ENCODE measurements at places on chromosomes 2 and 18.

GRCh38 chr2:108403494-108403893 lies 25.7 kb downstream of the SULT1C4 start:
- DNase-seq: no peak

GRCh38 chr2:176561706-176562105 lies 292.5 kb downstream of the MTX2 start:
- DNase-seq: no peak

DNA sequence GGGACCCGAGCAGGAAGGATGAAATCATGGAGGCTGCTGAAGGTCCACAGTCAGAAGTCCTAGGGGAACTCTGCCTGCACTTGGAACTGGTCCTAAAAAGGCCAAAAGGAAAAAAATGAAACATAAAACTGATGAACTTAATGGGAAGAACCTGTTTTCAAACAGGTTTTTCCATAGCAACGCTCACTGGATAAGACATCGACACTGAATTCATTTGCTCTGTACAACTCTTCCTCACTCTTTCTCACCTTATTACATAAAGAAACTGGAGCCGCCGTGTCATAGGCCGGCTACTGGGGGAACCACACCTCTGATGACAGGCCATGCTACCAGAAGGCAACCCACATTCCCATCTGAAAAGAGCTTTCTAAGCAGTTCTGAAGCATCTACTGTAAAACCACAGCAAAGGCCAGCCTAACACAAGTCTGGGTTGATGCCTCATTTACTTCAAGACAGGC lies 83.6 kb downstream of the FARSB start:
- DNase-seq: no peak

GRCh38 chr2:114880046-114880445 lies 437.6 kb downstream of the DPP10 start:
- DNase-seq: no peak

DNA sequence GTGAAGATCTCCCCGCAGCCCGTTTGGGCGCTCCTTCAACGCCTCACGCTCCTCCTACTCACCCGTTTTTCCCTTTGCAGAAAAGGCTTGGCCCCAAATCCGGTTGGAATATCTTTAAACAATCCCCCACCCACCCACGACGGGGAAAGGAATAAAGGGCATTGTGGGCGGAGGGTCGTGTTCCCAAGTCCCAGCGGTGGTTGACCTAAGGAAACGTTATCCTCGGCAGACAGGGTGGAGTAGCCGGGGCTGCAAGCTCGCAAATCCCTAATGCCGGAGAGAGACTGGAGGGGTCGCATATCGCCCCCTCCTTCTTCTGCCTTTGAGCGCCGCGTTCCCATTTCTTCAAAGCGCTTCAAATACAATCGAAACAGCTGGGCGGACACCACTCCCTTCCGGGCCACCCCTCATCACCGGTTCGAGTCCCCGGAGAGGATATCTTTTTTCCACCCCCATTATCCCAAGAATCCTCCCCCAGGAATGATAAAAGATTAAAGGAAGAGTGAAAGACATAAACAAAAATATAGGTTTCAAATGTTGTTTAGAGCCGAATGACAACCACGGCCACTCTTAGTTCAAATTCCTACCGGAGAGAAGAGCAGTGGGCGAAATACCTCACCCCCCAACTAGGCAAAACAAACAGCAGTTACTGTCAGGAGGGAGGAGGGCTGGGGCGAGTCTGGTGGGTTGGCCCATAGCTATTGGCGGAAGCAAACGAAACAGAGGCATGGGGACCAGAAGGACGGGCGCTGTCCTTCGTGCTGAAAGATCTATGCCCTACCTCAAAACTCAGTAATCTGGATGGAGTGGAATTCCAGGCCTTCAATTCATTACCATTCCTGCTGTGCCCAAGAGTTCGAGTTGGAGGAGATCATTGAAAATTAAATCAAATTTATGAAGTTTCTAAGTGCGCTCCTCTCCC lies 2.8 kb upstream of the GAD1 start:
- DNase-seq: no peak

DNA sequence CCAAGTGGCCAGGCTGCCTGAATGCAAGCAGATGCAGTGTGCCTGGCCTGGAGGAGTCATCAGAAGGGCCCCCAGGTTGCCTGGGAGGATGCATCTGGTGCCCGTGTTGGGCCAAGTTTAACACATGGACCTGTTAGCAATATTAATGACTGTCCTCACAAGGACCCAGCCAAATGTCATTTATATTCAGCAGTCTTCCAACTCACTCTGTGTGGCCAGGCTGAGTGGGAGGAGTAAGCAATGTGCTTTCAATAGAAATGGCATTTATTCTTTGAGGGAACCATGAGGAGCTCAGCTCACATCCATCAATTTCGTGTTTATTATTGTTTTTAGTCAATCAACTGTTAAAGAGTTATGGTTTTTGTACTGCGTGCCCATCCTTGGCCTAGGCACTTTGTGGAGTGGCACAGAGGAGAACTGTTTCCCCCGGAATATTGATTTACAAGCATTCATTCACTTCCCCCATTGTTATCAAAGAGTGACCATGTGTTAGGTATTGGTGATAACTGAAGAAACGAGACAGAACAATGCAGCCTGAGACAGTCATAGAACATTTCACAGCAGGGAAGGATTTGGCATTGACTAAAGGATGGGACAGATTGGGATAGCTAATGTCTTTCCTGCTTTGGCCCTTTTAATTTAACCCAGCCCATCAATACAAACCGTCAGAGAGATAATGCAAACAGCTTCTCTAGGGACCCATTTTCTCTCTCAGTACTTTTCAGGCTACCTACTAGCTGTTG lies 725.2 kb downstream of the TSN start:
- DNase-seq: no peak

- DNase-seq: no peak
Measured at GRCh38 chr2:240249423-240250149, 109.1 kb upstream of the OTOS start.

DNA sequence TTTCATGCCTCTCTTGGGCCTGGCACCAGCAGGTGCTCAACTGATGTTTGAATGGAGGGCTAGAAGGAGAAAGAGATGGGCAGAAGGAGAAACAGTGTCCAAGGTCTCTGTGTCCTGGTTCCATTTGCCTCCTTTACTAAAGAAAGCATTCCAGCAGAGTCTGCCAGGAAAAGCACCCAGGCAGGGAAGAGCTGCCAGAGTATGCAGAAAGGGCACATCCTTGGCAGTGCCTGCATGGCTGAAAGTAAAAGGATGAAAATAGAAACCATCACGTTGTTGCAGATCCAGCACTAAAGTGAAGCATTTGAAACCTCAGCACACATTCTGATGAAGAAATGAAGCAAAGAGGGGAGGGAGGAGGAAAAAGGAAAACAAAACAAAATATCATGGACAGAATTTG lies 142.2 kb downstream of the ESCO1 start:
- DNase-seq: no peak

DNA sequence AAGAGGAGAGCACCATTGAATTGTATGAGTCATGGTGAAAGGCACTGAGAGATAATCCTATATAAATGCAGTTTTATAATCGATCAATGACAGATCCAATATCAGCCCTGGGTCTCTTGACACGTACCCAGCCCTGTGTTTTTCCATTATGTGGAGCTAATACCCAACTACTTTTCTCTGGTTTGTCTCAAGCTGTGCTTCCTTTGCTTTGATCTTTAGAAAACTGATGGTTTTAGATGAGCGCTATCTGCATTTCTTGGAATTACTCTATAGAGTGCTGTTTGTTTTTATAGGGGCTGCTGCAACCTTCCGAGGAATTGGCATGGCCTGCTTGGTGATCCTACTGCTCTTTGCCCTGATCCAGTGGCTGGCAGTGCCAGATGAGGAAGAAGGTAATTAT lies 45.0 kb downstream of the NEMP2 start:
- DNase-seq: no peak

GRCh38 chr2:20557226-20557625 lies 93.7 kb downstream of the HS1BP3 start:
- no peak for DNase-seq

GRCh38 chr2:13654416-13654815 lies 937.7 kb downstream of the TRIB2 start:
- DNase-seq: no peak

- DNase-seq: no peak
Measured at GRCh38 chr2:234377761-234378391, 119.0 kb downstream of the ARL4C start.

DNA sequence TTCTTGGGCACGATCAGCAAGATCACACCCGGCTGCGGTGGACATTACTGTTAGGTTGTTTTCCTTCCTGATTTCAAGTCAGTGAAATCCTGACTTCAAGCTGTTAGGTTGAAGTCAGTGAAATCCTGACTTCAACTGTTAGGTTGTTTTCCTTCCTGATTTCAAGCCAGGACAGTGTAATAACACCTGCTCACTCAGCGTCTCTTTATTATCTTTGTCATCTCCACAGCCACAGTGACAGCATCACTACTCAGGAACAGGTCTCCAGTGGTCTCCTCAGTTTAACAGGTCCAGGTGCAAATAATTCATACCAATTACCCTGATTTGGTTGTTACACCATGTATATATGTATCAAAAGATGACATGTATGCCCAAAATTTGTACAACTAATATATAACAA lies 208.1 kb upstream of the REG3G start:
- no peak for DNase-seq

GRCh38 chr18:48345596-48345995 lies 63.6 kb downstream of the ZBTB7C start:
- DNase-seq: no peak

GRCh38 chr18:75923169-75923568 lies 495.7 kb upstream of the SMIM21 start:
- no peak for DNase-seq

- DNase-seq: no peak
Measured at GRCh38 chr18:10923141-10923540, 226.2 kb downstream of the PIEZO2 start.

DNA sequence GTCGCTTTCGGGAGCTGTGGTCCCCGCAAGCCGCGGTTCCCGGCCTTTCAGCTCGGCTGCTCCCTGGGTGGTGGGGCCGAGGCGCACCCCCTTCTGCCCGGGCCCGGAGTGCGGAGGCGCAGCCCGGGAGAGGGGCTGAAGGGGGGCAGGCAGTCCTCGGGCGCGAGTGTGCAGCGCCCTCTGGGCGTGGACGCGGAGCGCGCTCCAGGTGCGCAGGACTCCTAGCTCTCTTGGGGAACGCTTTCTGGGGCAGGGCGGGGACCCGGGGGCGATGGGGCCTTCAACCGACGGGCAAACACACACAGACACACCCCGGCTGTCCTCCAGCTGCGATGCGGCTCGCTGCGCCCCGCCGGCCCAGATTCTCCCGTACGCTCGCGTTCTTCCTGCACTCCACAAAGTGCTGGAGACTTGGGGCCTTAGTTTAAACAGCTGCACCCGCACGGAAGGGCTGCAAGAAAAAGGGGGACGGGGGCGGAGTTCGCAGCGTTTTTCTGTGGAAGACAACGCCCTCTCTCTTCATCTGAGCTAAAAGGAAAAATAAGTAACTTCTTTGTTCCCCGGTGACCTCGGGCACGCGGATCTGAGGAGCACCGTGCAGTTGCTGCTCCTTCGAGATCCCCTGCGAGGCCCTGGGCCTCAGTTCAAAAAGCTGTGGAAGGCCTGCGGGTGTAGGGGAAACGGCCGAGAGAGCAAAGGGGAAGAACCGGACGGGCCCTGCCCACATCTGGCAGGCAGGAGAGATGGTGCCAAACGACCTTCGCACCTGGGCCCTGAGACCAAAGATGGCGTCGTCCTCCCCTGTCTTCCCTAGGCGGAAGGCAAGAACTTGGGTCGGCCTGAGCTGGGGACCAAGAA lies 593 bp upstream of the SDC1 start:
- no peak for DNase-seq

GRCh38 chr2:37711831-37712230 lies 40.4 kb upstream of the CDC42EP3 start:
- DNase-seq: no peak

DNA sequence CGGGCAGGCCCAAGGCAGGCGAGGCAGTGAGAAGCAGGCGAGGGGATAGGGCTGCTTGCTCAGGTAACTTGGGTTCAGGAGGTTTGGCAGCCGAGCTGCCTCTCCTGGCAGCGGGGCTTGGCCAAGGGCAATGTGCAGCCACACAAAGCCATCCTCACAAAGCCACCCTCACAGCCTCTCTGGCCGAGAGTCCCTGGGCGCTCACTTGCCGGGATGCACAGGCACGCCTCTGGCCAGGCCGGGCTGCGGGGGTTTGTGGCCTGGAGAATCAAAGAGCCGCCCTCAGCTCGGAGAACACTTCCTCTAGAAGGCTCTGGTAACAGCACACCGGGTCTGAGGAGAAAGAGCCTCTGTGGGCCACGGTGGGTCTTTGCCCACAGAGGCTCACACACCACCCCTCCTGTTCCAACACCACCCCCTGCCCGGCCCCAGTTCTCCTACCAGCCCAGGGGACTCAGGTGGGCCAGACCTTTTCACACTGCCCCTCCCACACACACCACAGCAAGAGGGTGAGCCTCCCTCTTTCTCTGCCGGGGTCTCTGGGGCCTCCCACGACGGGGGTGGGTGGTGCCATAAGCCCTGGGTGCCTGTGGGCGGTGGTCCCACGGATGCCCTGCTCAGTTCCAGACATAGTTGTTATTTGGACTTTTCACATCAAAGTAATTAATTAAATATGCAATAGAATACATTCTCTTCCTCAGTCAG lies 186.9 kb downstream of the ZFP36L2 start:
- DNase-seq: no peak

DNA sequence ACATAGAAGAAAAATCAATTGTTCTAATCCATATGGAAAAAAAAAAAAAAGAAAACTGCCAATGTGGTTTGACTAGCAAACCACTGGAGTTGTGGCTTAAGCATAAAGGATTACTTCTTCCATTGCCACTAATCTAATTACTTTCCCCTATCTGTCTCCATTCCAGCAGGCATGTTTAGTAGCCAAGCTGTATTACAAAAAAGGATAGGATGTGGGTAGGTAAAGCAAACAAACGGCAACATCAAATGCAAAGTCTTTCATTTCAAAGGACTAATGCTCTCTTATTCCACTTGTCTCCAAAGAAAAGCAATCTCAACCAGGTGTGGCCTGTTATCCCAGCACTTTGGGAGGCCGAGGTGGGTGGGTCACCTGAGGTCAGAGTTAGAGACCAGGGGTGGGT lies 36.5 kb downstream of the SLC8A1 start:
- DNase-seq: no peak

DNA sequence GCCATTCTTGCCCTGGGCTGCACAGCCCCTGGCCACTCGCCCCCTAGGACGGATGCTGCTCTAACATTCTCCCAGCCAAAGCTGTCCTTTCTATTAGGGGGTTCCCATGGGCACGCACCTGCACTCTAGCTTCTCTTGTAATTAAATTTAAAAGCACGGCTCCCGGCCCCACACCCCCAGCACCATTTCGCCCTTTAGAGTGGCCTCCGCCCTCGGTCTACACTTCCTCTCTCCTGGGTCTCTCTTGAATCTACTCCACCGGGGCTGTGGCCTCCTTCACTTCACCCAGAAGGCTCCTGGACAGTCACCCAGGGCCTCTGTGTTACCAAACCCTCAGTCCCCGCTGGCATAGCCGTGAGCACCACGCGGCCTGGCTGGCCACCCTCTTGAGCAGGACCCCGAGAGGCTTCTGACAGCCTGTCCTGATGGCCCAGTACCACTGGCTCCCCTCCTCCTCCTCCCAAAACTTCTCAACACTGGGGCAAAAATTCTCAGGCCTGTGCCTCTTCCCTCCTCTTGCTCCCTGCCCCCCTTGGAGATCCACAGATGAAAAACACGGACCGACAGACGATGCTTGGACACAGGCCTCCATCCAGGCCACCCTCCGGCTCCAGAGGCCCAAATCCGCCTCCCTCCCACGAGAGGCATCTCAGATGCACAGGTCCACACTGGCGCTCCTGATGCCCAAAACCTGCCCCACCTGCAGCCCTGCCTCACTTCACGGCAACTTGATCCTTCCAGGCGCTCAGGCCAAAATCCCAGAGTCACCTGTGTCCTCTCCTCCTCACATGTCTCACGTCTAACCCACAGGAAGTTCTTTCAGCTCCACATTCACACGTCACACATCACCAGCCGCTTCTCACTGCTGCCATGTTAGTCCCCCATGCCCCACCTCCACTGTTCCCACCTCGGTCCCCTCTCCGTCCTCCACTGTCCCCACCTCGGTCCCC lies 6.9 kb upstream of the RAB17 start:
- DNase-seq: no peak

All from NCI-H1417 treated with DMSO at 0.1 percent for 48 hours (cell line).